ENCODE measurements at places on chromosomes 16 and 17.

- DNase-seq: no peak
Observed at GRCh38 chr16:57781349-57781740, 20.9 kb downstream of the KIFC3 start.

DNA sequence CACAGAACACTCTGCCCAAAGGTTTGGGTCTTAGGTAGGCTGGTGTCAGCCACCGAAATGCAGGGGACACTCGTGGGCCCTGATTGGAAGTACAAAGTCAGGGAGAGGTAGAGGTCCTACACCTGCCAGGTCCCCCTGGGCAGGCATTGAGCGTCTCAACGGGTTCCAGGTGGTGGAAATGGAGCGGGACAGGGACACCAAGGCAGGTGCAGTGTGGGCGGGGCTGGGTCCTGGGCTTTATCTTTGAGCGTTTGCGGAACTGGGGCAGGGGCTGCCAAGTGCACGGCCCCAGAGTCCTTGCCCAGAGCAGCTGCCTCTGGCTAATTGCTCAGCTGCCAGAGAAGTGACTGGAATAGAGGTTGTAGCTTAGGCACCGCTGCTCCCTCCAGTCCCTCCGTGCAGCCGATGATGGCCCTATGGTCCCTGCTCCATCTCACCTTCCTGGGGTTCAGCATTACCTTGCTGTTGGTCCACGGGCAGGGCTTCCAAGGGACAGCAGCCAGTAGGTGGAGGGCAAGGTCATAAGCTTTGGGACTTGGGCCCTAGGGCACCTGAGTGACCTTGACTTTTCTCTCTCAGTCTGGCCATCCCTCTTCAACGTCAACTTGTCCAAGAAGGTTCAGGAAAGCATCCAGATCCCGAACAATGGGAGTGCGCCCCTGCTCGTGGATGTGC, at the start of gene ZACN:
TSS of gene ZACN (plus strand) at position 323 of the 675 bp plus-strand sequence. CDS start at position 406, 83 bp downstream.
- peak; percentile 41 for DNase-seq

- DNase-seq: no peak
Observed at GRCh38 chr16:4679850-4680636, 13.3 kb upstream of the NUDT16L1 start.

DNA sequence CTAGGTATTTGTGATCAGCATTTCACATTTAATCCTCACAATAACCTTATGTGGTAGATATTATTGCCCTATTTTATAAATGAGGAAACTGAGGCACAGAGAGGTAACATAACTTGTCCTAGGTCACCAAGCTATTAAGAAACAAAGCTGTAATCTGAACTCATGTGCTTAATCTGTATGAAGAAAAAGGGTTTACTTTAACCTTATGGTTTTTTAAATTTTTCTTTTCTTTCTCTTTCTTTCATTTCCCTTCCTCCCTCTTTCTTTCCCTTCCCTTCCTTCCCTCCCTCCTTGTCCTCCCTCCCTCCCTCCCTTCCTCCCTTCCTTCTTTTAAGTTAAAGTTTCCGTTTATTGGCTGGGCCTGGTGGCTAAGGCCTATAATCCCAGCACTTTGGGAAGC, 105.2 kb upstream of the AMZ2 start:
- DNase-seq: no peak

All from GM13976 (cell line).